Tibial nerve (tissue), 4 donors: ENCODE measurements at places on chromosomes 5 and 9.

GRCh38 chr5:149284501-149284900 lies 12.8 kb downstream of the AFAP1L1 start:
- no peaks in the 10 kb centered on the region for H3K27me3 ChIP-seq
- H3K36me3 ChIP-seq, result no peaks in the 10 kb centered on the region
- H3K4me1 ChIP-seq, result peaks cover 9% of the 10 kb centered on the region

DNA sequence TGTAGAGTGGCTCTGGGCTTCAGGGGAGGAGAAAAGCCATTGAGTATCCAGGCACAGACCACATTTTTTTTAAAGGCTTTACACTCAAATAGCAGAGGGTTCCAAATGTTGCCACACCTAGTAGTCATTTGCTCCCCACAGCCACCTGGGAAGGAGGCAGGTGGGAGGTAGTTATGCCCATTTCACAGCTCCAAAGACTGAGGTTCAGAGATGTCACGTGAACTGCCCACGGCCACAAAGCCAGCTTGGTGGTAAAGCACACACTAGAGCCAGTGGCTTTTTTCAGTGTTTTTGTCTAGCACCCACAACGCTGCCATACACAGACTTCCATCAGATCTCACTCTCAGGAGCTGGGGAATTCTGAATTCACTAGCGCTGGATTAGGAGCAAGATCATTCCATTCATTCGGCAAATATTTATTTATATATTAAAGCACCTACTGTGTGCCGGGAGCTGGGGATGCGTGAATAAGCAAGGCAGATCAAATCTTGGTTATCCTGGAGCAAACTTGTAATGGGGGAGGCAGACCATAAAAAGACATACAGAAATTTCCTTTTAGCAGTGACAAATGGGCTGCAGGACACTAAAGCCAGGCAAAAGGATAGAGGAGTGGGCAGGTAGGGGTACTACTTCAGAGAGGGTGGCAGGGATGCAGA lies 7.4 kb downstream of the WHRN start:
- peaks cover under 1% of the 10 kb centered on the region for H3K4me1 ChIP-seq
- H3K27ac ChIP-seq, result no peak overlapping the region
- DNase-seq, result no peak

- no peaks in the 10 kb centered on the region for H3K4me1 ChIP-seq
- no peaks in the 10 kb centered on the region for H3K27me3 ChIP-seq
- H3K27ac ChIP-seq, result peak overlapping the region; percentile 51
Measured at GRCh38 chr5:169100735-169101075, 200.2 kb downstream of the SLIT3 start.

DNA sequence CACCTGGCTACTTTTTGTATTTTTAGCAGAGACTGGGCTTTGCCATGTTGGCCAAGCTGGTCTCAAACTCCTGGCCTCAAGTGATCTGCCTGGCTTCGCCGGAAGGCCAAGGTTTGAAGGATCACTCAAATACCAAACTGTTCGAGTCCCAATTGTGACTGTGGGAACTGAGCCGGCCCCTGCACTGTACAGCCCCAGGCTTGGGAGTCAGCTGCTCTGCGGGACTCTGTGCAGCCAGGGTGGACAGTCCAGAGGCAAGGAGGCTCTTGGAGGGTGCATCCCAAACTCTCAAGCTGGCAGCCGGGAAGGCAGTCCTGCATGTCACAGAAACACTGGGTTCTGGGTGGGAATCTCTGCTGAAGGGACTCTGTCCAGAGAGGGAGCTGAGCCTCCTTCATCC lies 109.0 kb downstream of the ENTREP1 start:
- no peak for DNase-seq
- no peaks in the 10 kb centered on the region for H3K36me3 ChIP-seq
- no peak overlapping the region for H3K4me3 ChIP-seq

DNA sequence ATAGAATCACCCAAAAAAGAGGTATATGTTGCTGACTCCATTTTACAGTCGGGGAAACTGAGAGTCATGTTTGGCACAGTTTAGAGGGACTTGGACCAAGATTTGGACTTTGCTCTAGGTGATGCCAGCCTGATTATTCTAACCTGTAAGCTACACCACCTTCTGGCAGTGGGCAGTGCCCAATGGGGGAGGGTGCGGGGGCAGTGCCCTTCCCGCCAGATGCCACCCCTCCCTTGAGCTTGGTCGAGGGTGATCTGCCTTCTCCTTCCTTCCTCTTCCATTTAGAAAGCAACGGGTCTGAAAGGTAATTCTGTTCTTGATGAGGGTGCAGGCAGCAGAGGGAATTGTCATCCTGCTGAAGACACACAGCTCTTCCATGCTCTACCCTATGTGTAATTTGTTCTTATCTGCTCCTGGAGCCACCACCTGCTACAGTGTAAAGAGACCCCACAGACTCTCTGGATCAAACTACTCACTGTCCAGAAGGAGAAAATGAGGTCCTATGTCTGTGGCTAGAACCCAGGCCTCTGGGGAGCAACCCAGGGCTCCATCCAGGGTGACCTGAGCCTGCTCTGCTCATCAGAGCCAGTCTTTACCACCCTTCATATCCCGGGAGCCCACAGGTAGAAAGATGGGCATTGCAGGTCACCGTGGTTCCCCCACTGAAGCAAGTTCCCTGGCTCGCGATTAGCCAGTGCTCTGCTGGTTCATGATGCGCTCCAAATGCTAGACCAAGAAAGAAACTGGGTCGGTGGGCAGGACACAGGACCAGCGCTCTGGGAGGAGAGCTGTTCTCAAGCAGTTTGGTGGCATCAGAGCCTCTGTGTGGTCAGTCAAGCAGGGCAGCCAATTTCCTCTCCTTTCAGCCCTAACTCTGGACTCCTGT lies 156.2 kb downstream of the RGS3 start:
- no peaks in the 10 kb centered on the region for H3K27me3 ChIP-seq
- no peak overlapping the region for H3K4me3 ChIP-seq
- H3K36me3 ChIP-seq, result no peaks in the 10 kb centered on the region

DNA sequence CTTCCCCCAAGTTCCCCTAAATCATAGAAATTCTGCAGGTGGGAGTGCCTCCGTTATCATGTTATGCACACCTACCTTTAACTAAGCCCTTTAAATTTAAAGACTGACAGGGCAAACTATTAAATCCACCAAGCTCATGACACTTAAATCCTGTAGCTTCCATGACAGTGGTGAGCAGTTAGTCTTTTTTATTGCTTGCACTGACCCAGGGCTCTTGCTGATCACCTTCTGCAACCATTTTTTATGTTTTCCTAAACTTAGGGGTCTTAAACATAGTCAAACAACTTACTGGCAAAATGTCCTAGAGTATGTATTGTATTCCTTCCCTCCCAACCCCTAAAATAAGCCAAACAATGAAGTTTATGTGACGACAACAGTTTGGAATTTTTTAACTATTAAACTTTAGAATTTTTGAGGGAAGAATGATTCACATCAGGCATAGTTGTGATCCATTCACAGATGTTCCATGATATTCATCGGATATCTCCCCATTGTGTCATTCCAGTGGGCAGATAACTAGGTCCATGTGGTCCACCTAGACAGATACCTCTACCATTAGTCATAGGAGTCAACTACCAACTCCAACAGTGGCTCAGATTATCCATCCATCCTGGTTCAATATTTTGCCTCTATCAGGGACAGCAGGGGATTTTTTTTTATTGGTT lies 283.1 kb downstream of the ADAMTS6 start:
- no peaks in the 10 kb centered on the region for H3K4me1 ChIP-seq
- no peak for DNase-seq
- H3K27ac ChIP-seq, result no peak overlapping the region
- no peak overlapping the region for H3K4me3 ChIP-seq
